ENCODE measurements at places on chromosomes 1 and 21.

GRCh38 chr1:211928290-211928801 lies 97.8 kb upstream of the LPGAT1 start:
- DNase-seq, result no peak

- DNase-seq, result no peak
These were observed 889.2 kb downstream of the TTLL7 start for GRCh38 chr1:83109692-83110091.

DNA sequence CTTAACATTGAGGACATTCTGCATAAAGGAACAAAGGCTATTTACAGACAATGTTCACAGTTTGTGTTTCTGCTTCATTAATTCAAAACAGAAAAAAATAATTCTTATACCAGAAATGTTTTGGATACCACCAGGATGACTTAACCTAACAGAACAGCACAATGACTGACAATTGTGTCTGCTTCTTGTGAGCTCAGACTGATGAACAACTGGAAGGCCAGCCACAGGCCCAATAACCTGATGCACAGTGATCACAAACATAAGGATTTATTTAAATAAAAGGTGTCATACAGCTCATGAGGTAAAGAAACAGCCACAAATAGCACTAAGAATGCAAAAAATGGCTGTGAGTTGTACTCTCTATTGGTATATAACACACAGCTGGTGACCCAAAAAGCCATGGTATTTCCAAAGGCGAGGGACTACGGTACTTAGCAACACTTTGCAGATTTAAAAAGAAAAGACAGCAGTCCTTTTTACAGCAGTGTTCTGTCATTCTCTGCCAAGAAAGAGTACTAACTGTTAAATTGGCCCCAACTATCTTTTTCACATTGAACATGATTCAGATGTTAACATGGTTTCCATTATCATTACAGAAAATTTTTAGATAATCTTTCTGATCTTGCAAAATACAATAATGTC lies 32.1 kb upstream of the DDAH1 start:
- DNase-seq, result no peak

DNA sequence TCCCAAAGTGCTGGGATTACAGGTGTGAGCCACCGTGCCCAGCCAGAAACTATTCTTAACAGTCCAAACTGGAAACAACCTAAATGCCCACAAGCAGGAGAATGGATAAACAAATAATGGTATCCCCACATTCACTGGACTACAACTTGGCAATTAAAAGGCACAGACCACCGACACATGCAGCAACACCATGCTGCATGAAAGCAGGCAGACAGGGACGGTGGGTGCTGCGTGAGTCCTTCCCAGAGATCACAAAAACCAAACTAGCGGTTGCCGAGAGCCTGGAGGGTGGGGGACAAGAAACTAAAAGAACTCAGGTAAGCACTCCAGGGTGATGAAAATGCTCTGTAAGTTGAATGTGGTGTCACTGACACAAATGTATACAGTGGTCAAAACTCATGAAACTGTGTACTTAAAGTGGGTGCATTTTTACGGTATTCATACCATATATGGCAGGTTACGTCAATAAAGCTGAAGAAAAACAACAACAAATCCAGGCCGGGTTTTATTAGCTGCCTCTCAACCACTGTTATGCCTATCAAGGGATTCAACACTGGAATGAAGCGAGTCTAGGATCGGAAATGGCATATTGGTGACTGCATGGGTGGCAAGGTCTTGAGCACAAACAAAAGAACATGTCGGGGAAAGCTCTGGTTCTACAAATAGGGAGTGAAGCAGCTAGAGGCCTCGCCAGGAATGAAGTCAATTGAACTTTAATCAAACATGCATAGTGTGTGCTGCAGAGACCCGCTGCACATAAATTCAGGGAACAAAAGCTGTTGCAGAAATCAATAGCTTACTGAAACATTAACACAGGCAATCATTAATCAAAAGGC lies 52.4 kb downstream of the SLC45A1 start:
- DNase-seq, result no peak

- DNase-seq, result peak; percentile 19
These were observed 133.4 kb downstream of the COP1 start for GRCh38 chr1:176073524-176074157.

GRCh38 chr1:230986976-230987375 lies 8.1 kb downstream of the ARV1 start:
- DNase-seq, result no peak

GRCh38 chr1:78703806-78704205 lies 54.2 kb downstream of the IFI44 start:
- no peak for DNase-seq
